ENCODE measurements at places on chromosomes 5 and 9. TPM values are rescaled to one million over a fixed set of nuclear protein-coding genes. Genes with fewer than 3 reads are reported as not detected.

GRCh38 chr5:79845448-79846197, 145.4 kb downstream of the MTX3 start:
- H3K36me3 ChIP-seq = no peaks in the 10 kb centered on the region
- H3K27ac ChIP-seq = no peak overlapping the region
- no peak overlapping the region for H3K4me3 ChIP-seq
- no peak for DNase-seq

DNA sequence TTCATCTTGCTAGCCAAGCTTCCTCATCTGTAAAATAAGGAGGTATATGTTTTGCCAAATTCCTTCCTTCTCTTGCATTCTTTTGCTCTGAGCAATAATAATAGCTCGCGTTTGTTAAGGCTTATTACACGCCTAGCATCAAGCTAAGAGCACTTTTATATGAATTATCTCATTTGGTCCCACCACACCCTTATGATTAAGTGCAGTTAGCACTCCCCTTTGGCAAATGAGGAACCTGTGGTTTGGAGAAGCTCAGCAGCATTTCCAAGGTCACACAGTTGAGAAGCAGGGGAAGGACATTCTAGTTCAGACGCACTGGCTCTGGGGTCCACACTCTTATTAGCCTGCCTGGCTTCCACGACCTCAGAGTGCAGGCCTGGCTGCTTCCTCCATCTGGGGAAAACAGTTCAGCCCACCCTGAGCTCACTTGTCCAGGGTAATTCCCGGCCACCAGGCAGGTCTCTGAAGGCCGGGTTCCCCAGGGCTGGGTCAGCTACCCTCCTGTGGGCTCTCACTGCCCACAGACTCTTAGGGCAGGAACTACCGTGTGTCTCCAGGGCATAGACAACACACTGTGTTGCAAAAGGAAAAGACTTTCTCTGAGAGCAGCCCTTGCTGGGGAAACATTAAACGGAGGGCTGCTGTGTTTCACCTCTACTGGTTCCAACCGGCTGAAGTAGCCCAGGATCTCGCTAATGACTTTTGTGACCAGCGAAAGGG, 9.9 kb upstream of the FBP1 start:
- H3K4me1 ChIP-seq = no peaks in the 10 kb centered on the region
- H3K4me3 ChIP-seq = no peak overlapping the region
- H3K27ac ChIP-seq = no peak overlapping the region
- DNase-seq = no peak
- no peaks in the 10 kb centered on the region for H3K36me3 ChIP-seq

DNA sequence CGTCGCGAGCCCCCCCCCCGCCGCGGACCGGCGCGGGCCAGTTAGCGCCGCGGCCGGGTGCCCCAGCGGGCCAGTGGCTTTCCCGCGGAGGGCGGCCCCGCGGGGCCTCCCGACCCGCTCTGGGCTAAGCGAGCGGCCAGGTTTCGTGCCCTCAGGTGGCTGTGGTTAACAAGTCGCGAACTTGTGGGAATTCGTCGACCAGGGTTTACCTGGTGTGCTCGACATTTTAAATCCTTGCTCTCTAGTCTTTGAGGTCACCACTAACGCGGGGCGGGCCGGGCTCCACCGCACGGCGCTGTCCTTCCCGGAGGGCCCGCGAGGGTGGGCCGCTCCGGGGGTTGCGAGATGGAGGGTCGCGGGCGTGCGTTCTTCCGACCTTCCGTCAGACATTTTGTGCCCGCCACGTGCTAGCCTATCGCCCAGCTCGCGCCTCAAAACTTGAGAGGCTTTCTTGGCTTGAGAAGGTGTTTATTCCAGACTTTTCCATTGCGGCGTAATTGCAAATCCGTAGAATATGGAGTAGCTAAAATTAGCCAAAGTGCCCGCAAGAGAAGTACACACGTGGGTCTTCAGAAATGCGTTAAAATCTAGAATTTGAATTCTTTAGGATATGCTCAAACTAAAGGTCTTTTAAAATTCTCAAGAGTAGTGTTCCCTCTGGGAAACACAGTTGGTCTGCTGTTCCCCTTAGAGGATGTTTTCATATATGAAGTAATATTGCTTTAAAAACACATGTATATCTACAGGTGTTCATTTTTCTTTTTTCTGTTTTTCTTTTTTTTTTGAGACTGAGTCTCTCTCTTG, 2.1 kb downstream of the ANP32B start:
- peak overlapping the region; percentile 98 for H3K4me3 ChIP-seq
- peak; percentile 44 for DNase-seq

GRCh38 chr5:68010740-68011139, 204.8 kb upstream of the PIK3R1 start:
- H3K27me3 ChIP-seq = no peaks in the 10 kb centered on the region
- H3K4me1 ChIP-seq = no peaks in the 10 kb centered on the region
- H3K4me3 ChIP-seq = no peak overlapping the region

GRCh38 chr5:107661038-107661649, 9.6 kb downstream of the EFNA5 start:
- H3K4me3 ChIP-seq = no peak overlapping the region
- no peak overlapping the region for H3K27ac ChIP-seq
- no peak for DNase-seq
- H3K27me3 ChIP-seq = no peaks in the 10 kb centered on the region
- H3K4me1 ChIP-seq = peaks cover under 1% of the 10 kb centered on the region
- no peaks in the 10 kb centered on the region for H3K36me3 ChIP-seq

DNA sequence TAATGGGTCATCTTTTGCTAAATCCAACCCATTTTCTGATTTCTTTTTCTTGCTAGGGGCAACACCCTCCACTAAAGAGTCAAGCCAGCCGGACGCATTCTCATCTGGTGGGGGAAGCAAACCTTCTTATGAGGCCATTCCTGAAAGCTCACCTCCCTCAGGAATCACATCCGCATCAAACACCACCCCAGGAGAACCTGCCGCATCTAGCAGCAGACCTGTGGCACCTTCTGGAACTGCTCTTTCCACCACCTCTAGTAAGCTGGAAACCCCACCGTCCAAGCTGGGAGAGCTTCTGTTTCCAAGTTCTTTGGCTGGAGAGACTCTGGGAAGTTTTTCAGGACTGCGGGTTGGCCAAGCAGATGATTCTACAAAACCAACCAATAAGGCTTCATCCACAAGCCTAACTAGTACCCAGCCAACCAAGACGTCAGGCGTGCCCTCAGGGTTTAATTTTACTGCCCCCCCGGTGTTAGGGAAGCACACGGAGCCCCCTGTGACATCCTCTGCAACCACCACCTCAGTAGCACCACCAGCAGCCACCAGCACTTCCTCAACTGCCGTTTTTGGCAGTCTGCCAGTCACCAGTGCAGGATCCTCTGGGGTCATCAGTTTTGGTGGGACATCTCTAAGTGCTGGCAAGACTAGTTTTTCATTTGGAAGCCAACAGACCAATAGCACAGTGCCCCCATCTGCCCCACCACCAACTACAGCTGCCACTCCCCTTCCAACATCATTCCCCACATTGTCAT, 72.0 kb downstream of the NUP214 start:
- no peak for DNase-seq
- no peak overlapping the region for H3K27ac ChIP-seq
- H3K27me3 ChIP-seq = no peaks in the 10 kb centered on the region
- H3K4me3 ChIP-seq = no peak overlapping the region

DNA sequence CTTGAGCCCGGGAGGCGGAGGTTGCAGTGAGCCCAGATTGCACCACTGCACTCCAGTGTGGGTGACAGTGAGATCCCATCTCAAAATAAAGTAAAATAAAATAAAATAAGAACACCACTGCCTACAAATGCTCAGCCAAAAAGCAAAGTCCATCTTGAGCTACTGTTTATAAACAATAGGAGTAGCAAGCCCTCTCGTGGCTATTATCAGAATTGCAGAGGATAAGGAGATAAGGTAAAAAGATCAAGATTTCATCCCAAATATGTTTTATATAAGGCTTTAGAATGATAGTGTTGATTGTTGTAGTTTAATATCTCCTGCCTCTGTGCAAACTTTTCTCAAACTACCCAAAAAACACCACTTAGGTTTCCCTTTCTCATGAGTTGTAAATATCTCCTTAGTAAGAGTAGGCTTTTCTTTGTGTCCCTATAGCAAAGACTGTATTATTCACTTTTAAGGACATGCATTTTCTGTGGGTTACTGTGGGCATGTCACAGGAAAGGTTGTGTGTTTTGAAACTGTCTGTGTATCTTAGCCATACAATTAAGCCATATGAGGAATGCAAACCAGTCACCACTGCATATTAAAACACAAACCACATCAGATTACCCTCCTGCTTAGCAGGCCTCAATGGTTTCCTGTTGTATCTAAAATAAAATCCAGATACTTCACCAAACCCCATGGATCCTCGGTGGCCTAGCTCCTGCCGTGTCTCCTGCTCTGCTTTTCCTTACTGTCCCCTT, 31.8 kb upstream of the CKS2 start:
- H3K27me3 ChIP-seq = no peaks in the 10 kb centered on the region
- no peak overlapping the region for H3K4me3 ChIP-seq
- no peaks in the 10 kb centered on the region for H3K4me1 ChIP-seq
- H3K36me3 ChIP-seq = no peaks in the 10 kb centered on the region
- no peak overlapping the region for H3K27ac ChIP-seq
- peak; percentile 83 for DNase-seq

DNA sequence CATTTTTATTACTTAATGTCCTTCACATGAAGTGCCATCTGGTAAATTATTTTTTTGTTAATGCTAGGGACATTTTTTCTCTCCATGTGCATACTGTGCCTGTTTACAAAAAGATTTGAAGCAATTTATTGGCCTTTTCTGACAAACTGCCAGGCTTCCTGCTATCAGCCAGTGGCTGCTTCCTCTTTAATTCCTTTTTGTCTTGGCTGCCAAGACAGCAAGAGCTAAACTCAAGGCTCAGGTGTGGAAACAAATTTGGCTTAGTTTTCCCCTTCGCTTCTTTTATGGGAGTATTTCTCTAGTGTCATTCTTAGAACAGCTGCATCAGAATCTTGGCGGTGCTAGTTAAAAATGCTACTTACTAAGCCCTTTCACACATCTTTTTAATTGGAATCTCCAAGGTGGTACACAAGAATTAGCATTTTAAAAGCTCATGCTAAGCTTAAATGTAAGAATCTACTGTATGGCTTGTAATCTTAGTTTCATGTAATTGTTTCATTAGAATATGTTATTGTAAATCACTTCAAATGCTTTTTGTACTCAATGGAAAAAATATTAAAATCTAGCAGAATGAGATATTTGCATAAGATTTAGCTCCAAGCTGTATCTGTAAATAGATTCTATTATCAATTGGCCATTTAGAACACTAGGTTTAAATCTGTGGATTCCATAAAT, 134.2 kb upstream of the RASGRF2 start:
- no peak overlapping the region for H3K27ac ChIP-seq
- no peaks in the 10 kb centered on the region for H3K36me3 ChIP-seq
- no peaks in the 10 kb centered on the region for H3K27me3 ChIP-seq
- H3K4me3 ChIP-seq = no peak overlapping the region

DNA sequence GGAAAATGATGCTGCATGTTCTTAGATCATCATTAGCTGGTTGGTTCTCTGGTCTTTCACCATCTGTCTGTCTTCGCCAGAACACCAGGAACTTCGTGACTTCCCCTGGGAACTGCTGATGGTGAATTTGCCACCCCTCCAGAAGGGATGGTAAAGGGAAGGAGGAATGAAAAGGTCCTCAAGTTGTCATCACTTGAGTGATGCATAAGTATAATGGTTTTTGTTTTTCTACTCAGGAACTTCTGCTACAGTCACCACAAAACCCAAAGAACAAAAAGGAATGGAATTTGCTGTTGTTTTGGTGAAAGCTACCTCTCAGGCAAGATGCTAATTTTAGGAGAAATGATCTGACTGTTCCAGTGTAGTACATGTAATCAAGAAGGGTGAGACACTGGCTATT, 328.4 kb downstream of the ARHGEF28 start:
- H3K27ac ChIP-seq = no peak overlapping the region
- H3K4me3 ChIP-seq = no peak overlapping the region
- no peaks in the 10 kb centered on the region for H3K36me3 ChIP-seq
- H3K27me3 ChIP-seq = no peaks in the 10 kb centered on the region

DNA sequence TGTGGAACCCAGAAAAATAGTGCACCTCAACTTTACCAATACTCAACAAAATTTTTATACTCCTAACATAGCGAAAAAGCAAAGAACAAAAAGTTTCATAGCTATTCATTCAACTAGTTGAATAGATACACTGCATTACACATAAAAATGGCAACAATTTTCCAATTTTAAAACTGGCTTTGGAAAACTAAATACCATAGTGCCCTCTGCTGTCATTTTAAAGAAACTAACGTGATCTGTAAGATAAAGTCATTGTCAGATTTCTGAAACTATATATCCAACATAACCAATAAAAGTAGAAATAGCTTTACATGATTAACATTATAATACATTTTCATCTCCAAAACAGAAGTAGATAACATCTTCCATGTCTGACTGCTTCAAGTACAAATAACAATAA, 31.6 kb downstream of the DTWD2 start:
- no peaks in the 10 kb centered on the region for H3K36me3 ChIP-seq
- H3K4me1 ChIP-seq = no peaks in the 10 kb centered on the region
- DNase-seq = peak; percentile 66
- H3K4me3 ChIP-seq = no peak overlapping the region
- H3K27ac ChIP-seq = no peak overlapping the region

DNA sequence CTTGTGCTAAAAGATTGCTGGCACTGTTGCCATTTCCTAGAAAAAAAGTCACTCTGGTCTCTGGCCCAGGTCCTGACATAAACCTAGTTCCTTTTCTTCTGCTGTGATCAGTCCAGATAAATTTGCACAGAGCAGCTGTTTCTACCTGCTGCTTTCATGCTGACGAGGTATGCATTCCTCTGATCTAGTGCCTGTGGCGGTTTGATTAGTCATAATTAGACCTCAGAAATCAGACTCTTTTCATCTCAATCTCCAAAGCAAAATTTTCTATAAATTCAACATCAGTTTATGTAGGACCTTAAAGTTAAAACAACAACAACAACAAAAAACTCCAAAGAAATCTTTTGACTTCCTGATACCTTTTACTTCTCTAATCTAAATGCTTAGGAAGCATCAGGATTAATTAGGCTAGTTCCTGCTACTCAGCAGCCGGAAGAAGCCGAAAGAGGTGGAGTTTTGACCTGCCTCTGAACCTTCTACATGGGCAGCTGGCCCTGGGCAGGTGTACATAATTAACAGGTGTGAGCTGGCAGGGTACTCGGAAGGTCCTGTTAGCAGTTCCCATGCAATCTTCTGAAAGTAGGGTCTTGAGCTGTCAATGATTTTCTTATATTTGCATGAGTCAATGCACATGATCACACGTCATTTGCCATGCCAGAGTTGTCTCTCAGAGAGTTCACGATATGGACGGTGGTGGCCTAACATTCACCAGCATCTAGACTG, 83.3 kb upstream of the CCDC112 start:
- no peak for DNase-seq
- H3K4me1 ChIP-seq = no peaks in the 10 kb centered on the region
- no peak overlapping the region for H3K27ac ChIP-seq
- H3K27me3 ChIP-seq = no peaks in the 10 kb centered on the region
- no peaks in the 10 kb centered on the region for H3K36me3 ChIP-seq
- H3K4me3 ChIP-seq = no peak overlapping the region

GRCh38 chr5:177256296-177256695, 47.2 kb downstream of the RAB24 start:
- peaks cover 22% of the 10 kb centered on the region for H3K36me3 ChIP-seq
- DNase-seq = no peak
- no peak overlapping the region for H3K4me3 ChIP-seq
- H3K4me1 ChIP-seq = no peaks in the 10 kb centered on the region
- H3K27me3 ChIP-seq = no peaks in the 10 kb centered on the region

GRCh38 chr5:141487131-141487530, 1.8 kb upstream of the PCDHGC5 start:
- peaks cover 39% of the 10 kb centered on the region for H3K36me3 ChIP-seq
- no peak overlapping the region for H3K4me3 ChIP-seq
- peaks cover 6% of the 10 kb centered on the region for H3K4me1 ChIP-seq
- no peak for DNase-seq

The ANGPTL2 gene
- 18.8 TPM for total RNA-seq

The SCGB3A2 gene
- total RNA-seq = 305 TPM

The C5orf46 gene
- total RNA-seq = not detected
